ENCODE measurements at places on chromosomes 6 and 20.

- no peak for DNase-seq
Observed at GRCh38 chr6:158057213-158057987, 75.7 kb downstream of the SYNJ2 start.

- no peak for DNase-seq
Observed at GRCh38 chr6:36142971-36143838, 12.9 kb downstream of the MAPK13 start.

GRCh38 chr6:149567945-149568585 lies 1.9 kb downstream of the GINM1 start:
- DNase-seq = no peak

GRCh38 chr6:121847806-121848522 lies 412.5 kb downstream of the GJA1 start:
- DNase-seq = no peak

DNA sequence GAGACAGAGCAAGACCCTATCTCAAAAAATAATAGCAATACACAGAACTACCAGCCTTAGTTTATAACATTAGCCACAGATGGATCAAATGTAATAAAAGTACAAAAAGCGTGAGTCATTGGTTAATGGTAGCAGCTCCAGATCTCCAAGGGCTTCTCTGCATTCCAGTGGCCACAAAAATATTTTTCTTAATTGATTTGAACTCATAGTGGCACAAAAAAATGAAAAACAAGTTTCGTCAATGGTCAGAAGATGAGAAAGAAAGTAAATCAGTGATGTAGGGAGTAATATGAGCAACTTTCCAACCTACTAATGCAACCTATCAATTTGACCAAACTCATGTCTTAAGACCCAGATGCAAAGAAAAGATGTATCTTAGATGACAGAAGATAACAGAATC lies 79.6 kb downstream of the CEP57L1 start:
- DNase-seq = no peak

DNA sequence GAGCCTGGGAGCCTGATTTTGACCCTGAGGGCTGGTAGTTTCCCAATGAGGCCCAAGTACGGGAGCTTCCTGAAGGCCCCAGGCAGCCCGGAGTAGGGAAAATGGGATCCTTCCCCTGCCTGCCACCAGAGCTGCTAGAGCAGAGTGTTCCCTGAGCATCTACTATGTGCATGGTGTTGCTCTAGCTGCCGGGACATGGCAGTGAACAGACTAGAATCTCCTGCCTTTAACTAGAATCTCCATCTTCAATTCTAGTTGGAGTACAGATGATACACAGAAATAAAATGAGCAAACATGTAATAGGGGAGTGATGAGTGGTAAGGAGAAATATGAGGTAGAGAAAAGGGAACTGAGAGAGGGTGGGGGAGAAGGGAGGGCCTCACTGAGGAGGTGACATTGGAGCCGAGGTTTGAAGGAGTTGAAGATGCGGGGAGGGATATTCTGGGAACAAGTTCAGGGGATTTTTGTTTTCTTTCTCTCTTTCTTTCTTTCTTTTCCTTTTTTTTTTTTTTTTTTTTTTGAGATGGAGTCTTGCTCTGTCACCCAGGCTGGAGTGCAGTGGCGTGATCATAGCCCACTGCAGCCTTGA lies 18.5 kb downstream of the VSTM2L start:
- no peak for DNase-seq

DNA sequence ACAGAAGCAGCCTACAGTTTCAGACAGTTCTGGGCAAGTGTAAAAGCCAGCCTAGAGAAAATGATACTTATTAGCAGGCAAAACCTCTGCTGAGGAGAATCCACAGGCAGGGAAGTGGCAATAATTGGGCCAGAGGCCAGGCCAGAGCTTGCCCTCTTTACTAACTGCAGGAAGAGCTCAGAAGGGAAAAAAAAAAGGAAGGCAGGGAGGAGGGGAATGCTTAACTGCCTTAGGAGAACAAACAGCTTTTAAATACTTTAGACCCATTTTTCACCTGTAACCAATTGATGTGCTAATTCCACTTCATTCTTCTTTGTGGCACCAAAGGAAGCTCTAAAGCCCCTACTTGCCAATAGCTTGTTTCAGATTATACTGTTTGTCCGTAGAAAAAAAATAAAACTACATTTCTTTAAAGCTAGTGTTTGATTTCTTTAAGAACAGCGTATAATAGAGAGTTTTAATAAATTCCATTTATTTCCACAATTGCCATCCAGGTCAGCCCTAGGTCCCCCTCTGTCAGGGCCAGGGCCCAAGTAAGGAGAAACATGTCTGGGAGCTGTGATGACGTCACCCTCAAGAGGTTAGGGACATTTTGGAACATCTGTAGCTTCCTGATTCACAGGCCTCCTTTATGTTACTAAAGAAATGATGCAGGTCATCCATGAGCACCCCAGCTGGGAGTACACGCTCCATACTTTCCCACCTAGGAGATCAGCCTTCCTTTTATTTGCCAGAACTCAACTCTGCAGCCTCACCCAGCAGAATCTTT lies 384.3 kb downstream of the CDC5L start:
- no peak for DNase-seq

DNA sequence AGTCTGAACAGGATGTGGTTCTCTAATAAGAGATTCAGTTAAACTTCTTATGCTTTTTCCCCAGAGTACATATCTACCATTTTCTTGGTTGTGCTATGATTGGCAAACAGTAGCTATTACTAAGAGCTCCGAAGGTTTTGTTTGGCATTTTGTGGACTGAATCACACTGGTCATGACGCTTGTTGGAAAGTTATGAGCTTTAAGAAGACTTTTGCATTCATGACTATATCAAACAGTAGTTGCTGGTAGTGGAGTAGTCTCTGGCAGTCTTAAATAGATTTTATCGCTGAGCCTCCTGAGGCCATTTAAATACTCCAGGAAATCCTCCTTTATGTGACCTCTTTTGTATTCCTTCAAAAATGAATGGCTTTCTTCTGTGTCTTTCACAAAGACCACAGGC lies 40.8 kb downstream of the CCDC170 start:
- DNase-seq = no peak

- DNase-seq = no peak
Observed at GRCh38 chr6:10621847-10622246, 72.6 kb downstream of the C6orf52 start.

DNA sequence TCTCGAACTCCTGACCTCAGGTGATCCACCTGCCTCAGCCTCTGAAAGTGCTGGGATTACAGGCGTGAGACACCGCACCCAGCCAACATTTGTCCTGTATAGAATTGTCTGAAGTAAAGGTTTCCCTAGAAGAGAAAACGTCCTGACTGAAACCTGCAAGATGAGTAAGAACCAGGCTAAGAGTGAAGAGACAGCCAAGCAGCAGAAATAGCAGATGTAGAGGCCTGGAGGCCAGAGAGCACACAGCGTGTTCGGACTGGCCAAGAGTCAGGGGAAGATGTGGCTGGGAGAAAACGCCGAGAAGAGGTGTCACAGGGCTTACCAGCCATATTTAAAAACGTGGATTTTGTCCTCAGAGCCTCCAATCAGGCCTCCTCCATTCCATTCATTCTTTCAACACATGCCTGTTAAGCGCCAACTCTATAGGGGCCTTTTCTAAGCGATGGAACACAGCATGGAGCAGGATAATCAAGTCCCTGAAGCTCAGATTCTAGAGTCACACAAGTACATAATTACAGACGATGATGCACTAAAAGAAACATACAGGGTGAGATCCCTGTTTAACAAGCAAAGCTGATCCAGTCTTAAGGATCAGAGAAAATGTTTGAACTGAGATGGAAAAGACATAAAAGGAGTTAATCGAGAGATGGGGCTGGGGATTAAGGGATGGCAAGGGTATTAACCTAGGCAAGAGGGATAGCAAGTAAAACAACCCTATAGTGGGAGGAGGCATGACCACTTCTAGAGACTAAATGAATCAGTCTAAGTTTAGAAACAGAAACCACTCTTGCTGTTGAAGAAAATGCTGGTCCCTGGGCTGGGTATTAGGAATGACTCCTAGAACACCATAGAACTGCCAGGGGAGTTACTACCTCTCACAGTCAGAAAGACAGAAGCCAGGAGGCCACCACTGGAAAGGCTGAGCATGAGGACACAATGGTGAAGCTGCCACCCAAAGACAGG lies 4.8 kb downstream of the ZCCHC3 start:
- DNase-seq = no peak

GRCh38 chr20:7966176-7966575 lies 25.9 kb upstream of the HAO1 start:
- no peak for DNase-seq

DNA sequence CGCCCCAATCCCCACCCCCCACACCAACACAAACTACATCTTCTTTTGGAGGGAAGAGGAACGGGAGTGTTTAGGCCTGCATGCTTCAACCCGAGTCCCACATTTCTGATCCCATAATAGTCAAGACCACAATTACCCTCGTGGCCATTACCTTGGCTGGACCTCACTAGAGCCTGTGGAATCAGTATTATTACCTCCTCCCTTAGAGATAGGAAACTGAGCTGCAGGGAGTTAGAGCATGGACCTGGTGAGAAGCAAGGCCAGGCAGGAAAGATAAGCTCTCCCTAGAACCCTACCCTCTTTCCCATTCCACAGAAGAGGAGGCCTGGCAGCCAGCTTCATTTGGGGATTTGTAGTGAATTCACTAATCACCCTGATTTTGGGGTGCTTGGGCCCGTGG lies 74.1 kb downstream of the NCR2 start:
- no peak for DNase-seq

GRCh38 chr6:154471609-154472362 lies 38.7 kb downstream of the CNKSR3 start:
- DNase-seq = no peak

- no peak for DNase-seq
Observed at GRCh38 chr6:92362404-92362803, 1057.0 kb downstream of the EPHA7 start.

- no peak for DNase-seq
Observed at GRCh38 chr6:144307880-144308279, 22.7 kb downstream of the UTRN start.

DNA sequence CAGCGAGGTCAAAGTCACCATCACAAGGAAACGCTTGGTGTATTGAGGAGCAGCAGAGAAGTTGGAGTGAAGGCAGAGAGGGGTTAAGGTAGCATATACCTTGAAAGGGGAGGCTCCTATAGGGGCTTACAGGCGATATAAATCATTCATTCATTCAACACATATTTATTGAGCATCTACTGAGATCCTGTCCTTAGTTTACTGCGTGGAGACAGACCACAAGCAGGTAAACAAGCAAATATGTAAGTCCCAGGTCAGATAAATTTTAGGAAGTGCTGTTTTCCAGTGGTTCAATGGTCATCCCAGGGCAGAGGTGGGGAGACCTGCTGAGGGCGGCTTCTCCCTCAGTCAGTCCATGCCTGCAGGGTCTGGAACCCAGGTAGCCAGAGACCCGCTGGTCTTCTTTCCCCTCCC lies 761 bp upstream of the DNMT3B start:
- no peak for DNase-seq

GRCh38 chr20:1964659-1965405 lies 29.0 kb downstream of the PDYN start:
- no peak for DNase-seq

DNA sequence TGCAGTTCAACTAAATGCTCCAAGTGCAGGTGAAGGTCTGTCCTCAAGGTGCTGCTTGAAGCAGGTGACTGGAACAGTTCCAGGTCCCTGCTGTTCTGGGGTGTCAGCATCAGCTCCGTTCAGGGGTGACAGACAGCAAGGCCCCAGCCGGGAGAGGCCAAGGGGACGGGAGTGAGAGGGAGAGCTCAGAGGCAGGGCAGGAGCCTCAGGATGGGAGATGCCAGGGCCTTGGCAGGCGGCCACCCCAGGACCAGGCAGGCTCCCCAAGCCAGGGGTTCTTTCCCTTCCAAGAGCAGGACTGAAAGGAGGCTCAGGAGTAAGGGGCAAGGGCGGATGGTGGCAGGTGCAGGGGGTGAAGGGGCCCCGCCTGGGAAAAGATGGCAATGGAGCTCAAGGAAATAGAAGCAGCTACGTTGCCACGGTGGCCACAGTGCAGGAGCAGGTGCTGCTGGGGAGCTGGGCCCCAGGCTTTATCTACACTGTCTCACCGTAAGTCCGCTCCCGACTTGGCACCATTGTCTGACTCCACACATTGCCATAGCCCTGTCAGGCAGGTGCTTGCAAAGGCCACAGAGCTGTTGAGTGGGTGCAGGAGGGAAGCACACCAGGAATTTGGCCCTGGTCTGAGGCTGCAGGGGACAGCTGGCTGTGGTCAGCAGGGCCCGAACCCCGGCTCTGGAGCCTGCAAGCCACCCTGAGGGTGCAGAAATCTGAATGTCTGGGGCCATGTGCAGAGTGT lies 43.1 kb downstream of the ERMARD start:
- no peak for DNase-seq

DNA sequence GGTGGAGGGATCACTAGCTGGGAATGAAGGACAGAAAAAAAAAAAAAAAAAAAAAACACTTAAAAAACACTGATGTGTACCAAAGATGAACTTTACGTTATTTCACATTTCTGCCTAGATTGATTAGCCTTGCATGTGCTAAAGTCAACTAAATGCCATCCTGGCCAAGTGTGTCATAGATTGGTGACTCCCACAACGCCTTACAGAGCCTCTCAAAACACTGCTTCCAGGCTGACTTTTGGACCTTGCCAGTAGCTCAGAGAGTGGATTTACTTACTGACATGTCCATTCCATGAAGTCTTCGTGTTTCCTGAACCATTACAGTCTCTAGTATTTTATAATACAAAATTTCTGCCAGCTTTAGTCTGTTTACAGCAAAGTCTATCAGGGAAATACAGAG lies 40.5 kb downstream of the RBL1 start:
- DNase-seq = no peak

DNA sequence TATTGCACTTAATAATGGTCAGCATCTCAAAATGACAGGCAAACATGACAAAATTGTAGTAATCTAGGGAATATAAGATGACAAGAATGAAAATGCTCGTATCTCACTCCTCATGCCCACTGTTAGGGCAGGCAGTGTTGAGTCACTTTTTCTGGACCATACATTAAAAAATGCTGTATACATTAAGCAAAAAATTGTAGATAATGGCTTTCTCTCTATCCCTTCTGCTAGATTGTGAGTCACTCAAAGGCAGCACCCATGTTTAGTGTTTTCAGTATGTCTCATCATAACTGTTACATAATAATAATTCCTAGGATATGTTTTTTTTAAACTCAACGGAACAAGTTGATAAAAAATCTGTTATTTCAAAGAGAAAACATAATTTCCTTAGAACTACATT lies 199.3 kb downstream of the TENT5A start:
- DNase-seq = no peak

- no peak for DNase-seq
Observed at GRCh38 chr20:6492271-6493055, 275.0 kb upstream of the BMP2 start.

- no peak for DNase-seq
Observed at GRCh38 chr6:132604635-132605152, 15.2 kb upstream of the TAAR5 start.

- DNase-seq = peak; percentile 68
Observed at GRCh38 chr6:151390851-151391470, 398 bp downstream of the ZBTB2 start.

GRCh38 chr6:163648868-163649267 lies 234.3 kb downstream of the QKI start:
- no peak for DNase-seq

GRCh38 chr20:46803123-46804020 lies 91.3 kb upstream of the EYA2 start:
- DNase-seq = no peak

Measured in activated CD8-positive, alpha-beta memory T cell treated with anti-CD3 and anti-CD28 coated beads for 48 hours (primary cell).